ENCODE measurements at places on chromosomes 13 and 19.

DNA sequence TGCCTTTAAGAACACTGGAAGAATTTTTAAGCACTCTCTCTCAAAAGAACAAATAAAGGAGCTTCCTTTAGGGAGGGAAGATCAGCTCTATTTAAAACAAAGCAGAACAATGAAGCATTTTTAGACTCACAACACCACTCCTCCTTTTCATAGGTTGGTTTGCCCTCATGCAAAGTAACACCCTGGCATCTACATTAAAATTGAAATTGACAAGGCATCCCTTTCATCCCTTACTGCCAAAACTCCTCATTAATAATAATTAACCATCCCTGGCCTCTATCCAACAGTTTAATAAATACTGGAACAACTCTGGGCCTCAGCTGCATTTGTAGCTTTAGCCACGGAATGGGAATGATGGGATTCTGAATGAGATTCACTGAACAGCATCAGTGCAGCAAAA is 929.1 kb downstream of the PCDH9 start:
- no peak for DNase-seq

GRCh38 chr19:45812297-45812696 is 2.8 kb downstream of the RSPH6A start:
- DNase-seq, result no peak

DNA sequence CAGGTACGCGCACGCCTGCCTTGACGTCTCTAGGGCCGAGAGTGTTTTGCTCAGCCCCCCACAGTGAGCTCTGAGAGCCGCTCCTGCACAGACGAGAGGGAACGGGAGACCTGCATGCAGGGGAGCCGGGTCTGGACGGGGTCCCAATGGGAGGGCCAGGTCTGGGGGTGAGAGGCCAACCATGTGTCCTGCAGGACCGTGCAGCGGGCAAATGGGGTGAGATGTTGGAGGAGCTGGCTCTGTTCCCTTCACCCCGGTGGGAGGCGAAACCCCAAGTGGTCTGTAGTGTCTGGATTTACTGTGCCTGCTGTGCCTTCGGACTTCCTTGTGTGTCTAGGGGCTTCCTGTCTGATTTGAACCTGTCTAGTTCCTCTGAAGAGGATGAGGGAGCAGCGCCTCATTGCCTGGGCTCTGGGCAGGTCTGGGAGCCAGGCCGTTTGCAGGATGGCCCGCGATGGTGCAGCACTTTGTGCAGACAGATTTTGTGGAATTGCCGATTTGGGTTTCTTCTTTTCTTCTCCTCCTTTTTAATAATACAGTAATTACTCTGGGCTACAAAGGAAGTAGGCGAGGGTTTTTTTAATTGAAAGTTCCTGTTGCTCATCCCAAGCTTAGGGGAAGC is 2.1 kb downstream of the CSNK1G2 start:
- DNase-seq, result no peak

DNA sequence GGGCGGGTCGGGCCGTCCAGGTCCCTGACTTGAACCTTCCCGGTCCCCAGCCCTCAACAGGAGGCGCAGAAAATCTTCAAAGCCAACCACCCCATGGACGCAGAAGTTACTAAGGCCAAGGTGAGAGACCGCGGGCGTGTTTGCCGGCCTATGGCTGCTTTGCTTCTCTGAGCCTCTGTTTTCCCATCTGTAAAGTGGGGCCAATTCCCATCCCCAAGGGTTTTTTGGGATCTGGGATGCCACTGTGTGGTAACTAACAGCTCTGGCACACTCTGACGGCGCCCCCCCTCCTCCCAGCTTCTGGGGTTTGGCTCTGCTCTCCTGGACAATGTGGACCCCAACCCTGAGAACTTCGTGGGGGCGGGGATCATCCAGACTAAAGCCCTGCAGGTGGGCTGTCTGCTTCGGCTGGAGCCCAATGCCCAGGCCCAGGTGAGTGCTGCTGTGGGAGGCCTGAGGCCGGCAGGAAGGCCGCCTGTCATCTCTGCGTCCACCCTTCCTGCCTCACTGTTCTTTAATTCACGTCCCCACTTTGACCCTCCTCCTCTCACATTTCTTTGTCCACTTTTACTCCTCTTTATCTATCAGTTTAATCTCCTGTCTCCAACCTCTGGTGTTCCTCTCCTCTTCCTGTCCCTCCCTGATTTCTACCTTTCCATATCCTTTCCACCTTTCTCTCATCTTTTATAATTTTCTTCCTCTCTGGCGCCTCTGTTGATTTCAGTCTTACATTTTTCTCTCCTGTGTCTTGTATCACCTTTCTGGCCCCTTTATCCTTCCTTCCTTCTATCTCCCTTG is 7.1 kb downstream of the FUZ start:
- no peak for DNase-seq

GRCh38 chr19:41000310-41000737 is 9.2 kb downstream of the CYP2B6 start:
- DNase-seq, result no peak

DNA sequence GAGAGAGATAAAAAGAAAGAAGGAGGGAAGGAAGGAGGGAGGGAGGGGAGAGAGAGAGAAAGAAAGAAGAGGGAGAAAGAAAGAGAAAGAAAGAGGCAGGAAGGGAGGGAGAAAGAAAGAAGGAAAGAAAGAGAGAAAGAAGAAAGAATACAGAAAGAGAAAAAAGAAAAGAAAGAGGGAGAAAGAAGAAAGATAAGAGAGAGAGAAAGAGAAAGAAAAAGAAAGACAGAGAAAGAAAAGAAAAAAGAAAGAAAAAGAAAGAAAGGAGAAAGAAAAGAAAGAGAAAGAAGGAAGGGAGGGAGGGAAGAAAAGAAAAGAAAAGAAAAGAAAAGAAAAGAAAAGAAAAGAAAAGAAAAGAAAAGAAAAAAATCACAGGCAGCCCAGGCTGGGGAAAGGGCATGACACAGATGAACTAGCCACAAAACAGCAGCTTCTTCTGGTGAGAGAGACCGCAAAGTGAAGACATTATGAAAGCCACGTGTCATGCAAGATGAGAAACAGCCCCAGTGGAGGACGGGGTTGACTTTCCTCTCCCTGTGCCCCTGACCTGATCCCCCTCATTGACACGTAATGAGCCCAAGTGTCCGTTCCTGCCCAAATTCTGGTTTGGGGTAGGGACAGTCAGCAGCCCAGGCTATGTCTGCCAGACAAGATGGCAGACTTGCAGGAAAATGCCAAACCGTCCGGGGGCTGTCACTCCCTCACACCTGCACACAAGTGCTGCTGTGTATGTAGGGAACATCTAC is 102.1 kb downstream of the INSR start:
- no peak for DNase-seq

DNA sequence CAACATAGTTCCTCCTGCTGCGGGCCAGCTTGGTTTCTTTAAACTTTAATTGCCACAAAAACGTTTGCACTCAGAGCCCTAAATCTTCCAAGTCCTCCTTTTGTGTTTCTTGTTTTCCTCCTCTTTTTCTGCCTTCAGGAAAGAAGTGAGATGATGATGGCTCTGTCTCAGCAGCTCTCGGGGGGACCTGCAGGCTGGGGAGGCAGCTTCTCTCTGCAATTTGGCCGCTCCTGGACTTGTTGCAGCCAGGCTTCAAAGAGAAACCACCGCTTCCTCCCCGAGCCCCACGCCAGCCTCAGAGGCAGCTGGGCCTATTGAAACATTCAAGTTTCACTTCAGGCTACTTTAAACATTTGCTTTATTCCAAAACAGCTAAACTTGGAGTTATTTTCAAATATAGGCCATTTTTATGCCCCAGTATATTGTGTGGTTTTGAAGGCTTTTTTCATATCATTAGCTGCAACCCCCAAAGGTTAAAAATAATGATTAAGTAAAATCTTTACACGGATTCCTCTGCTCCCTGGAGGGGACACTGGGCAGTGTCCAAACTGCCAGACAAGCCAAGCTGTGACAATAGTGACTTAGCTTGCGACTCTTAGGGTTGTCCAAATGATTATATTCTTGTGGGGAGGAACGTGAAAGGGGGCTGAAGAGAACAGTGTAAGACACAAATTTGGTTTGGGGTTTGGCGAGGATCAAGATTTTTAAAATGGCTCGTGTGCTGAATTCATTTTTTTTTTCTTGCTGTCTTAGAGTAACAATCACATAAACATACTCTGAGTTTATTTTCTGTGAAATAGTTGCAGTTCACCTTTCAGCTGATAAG is 330.8 kb downstream of the DLEU7 start:
- DNase-seq, result no peak

DNA sequence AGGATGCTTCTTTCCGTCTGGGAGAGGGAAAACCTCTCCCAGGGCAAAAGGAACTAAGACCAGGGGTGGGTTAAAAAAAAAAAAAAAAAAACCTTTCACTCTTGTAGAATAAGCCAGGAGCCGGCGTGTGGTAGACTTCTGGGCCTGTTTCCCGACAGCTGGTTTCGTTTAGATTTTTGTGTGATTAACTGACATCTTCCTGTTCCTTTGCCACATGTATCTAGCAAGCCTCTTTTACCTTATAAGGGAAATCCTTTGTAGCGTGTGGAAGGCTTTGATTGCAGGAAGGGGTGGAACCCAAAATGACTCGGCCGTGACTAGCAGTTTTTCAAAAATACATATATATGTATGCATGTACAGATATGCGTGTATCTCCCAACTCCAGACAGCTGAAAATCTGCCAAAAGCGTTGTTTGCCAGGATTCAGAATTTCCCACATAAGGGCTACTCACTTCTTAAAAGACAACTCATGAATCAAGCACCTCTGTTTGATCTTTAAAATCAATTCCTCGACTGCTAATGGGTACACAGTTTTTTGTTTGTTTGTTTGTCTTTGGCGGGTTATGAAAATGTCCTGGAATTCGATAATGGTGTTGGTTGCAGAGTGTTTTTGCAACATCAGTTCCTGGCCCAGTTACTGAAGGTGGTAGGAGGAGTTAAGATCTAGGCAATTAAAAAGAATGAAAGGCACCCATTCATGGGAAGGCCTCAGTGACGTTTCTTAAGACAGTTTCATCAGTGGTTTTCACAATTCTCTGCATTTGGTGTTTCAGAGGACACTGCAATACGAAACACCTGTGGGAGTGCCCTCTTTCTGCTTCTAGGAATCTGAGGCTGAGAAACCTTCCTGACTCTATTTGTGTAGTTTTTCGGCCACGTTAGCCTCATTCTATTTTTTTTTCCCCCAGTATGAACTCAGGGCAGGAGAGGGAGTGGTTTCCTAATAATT is 2.7 kb downstream of the TPM4 start:
- DNase-seq, result peak; percentile 50

DNA sequence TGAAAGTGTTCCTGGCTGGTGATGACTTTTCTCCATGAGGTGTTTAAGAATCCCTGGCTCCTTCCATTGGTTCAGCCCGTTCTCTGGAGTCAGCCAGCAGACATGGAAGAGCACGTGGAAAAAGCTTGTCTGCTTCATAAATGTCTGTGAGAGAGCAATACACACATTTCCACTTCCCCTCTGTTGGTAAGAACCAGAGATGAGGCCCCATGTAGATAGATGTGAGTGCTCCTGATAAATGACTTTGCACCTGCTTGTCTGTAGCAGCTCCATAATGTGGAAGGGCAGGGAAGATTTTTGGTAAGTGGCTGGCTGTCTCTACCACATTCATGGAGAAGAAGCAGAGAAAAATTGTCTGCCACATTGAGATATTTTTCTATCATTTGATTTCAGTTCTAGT is 325.8 kb downstream of the LMO7 start:
- no peak for DNase-seq

DNA sequence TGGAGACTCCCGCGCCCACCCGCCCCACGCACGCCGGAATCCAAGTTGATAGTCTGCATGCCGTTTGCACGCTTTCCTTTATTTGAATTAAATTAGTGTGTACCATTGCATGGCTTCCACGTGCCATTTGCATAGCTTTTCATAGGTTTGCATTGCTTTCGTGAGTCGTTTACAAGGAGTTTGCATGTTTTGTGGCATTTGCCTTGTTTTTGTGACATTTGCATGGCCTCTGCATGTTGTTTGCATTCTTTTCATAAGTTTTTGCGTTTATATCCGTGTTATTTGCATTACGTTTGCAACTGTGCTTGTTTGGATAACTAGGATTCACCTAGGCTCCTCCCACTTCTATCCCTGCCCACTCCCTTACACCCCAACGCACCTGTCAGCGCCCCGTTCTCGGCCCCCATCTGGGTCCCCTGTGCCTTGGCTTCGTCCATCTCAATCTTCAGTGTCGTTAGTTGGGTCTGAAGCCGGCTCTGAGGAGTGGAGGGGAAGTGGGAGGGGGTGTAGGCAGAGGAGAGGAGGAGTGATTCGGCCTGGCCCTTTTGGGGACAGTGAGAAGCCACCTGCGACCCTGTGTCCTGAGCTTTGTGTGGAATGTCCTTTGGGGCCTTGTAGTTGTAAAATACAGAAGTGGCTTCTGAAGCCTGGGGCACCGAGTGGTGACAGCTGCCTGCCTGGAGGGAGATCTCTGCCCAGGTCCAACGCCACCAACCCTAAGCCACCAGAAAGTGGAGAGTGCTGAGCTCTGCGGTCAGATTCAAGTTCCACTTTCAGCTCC is 2.4 kb downstream of the CCDC194 start:
- DNase-seq, result no peak

GRCh38 chr19:32866061-32866460 is 3.5 kb downstream of the SLC7A9 start:
- no peak for DNase-seq

- no peak for DNase-seq
Measured at GRCh38 chr13:27534981-27535380, 84.6 kb upstream of the MTIF3 start.

GRCh38 chr19:33437393-33437820 is 63.9 kb downstream of the CEBPG start:
- DNase-seq, result no peak

DNA sequence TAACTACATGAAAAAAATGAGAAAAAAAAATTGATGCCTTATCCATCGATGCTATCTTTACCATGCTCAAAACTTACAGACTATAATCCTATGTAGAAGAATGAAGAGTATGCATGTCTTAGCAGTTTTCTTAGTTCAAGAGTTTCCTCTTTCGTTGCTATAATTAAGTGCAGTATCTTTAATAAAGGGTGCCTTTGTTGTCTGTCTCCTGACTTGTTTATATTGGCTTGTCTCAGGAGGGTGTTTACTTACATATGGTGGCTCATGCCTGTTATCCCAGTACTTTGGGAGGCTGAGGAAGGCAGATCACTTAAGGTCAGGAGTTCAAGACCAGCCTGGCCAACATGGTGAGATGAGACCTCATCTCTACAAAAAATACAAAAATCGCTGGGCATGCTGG is 44.3 kb downstream of the MTMR6 start:
- DNase-seq, result no peak

- no peak for DNase-seq
Measured at GRCh38 chr13:68199271-68199670, 969.1 kb upstream of the PCDH9 start.

- DNase-seq, result no peak
Measured at GRCh38 chr19:31600731-31601295, 251.6 kb upstream of the TSHZ3 start.

DNA sequence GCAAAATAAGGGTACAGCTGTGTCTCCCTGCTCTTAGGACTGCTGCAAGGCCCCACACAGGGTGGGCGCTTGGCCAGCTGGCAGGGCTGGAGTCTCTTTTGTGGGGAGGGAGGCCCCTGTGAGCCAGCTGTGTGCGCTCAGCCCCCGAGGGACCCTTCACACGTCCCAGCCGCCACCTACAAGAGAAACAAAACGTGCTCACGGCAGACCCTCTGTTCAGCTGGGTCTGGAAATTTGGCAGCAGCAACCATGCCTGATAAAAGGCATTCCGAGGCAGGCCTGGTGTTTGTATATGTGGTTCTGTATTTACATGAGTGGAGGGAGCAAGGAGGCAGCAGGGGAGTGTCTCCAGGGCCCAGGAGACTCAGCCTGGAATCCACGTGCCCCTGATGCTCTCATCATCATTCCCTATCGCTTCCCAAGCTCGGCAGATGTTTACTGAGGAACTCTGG is 49.7 kb downstream of the CRTC1 start:
- DNase-seq, result no peak

GRCh38 chr19:5922161-5922545 is 8.1 kb downstream of the CAPS start:
- no peak for DNase-seq

GRCh38 chr19:8396185-8396562 is 6.0 kb downstream of the RAB11B start:
- DNase-seq, result no peak
